ENCODE measurements at places on chromosomes 4 and X. TPM values are rescaled to one million over a fixed set of nuclear protein-coding genes. Genes with fewer than 3 reads are reported as not detected.
A peak's percentile ranks its signal among the peaks of the same experiment; 100 is the strongest.

CLGN gene
- total RNA-seq = 21.6 TPM

SPON2 gene
- 0.97 TPM for total RNA-seq

TSC22D3 gene
- 68.7 TPM for total RNA-seq

PASD1 gene
- total RNA-seq = not detected

TAF1 gene
- total RNA-seq = 50.6 TPM

PAGE2B gene
- total RNA-seq = not detected

DNA sequence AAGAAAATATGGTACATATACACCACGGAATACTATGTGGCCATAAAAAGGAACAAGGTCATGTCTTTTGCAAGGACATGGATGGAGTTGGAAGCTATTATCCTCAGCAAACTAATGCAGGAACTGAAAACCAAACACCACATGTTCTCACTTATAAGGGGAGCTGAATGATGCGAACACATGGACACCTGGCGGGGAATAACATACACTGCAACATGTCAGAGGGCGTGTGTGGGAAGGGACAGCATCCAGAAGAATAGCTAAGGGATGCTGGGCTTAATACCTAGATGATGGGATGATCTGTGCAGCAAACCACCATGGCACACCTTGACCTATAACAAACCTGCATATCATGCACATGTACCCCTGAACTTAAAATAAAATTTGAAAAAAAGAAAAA is 19.5 kb upstream of the CNKSR2 start:
- no peak for DNase-seq
- H3K4me1 ChIP-seq = no peaks in the 10 kb centered on the region
- no peak overlapping the region for H3K27ac ChIP-seq

DNA sequence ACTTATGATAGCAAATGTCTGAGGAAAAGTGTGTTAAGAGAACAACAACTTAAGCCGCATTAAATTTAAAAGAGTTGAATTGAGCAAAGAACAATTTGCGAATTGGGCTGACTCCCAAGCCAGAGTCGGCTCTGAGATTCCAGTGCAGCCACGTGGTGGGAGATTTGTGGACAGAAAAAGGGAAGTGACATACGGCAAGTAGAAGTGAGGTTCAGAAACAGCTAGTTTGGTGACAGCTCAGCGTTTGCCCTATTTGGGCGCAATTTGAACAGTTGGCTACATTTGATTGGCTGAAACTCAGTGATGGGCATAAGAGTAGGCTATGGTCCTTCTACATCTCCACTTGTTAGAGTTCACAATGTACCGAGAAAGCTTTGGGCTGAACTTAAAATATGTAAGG is 124.0 kb downstream of the PRKX start:
- no peaks in the 10 kb centered on the region for H3K27me3 ChIP-seq
- H3K4me1 ChIP-seq = no peaks in the 10 kb centered on the region
- DNase-seq = no peak
- H3K4me3 ChIP-seq = no peak overlapping the region
- H3K36me3 ChIP-seq = no peaks in the 10 kb centered on the region

- DNase-seq = no peak
- H3K4me3 ChIP-seq = no peak overlapping the region
- H3K27ac ChIP-seq = no peak overlapping the region
- no peaks in the 10 kb centered on the region for H3K27me3 ChIP-seq
Observed at GRCh38 chr4:138037696-138038095, 204.5 kb downstream of the SLC7A11 start.

DNA sequence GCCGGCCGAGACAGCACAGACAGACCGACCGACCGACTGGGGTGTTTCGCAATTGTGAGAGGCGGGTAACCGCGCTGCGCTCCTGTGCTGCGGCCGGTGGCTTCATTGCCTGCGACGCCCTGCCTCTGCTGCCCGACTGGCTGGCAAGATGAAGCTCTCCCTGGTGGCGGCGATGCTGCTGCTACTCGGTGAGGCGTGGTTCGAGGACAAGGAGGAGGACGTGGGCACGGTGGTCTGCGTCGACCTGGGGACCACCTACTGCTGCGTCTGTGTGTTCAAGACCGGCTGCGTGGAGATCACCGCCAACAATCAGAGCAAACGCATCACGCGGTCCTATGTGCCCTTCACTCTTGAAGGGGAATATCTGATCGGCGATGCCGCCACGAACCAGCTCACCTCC is 565.7 kb upstream of the SMIM31 start:
- H3K4me3 ChIP-seq = no peak overlapping the region
- H3K4me1 ChIP-seq = no peaks in the 10 kb centered on the region
- no peak for DNase-seq
- H3K27me3 ChIP-seq = no peaks in the 10 kb centered on the region
- no peak overlapping the region for H3K27ac ChIP-seq

DNA sequence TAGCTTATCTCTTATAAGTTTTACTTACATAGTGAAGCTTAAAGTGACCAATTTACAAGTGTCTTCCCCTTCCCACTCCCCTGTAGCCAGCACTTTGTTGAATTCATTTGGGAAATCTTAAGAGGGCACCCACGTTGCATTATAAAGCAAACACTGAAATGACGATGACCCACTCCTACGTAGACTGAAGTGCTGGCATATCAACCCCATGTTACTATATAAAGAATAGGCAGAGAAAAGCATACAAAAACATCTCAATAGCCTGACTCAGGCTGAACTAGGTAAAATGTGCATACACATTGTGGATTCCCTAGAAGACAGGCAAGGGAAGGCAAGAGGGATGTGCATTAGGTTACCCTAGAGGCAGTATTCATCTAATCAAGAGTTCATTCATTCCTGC is 313.4 kb downstream of the TENM3 start:
- DNase-seq = no peak
- H3K36me3 ChIP-seq = no peaks in the 10 kb centered on the region
- H3K4me3 ChIP-seq = no peak overlapping the region
- H3K27me3 ChIP-seq = peaks cover 2% of the 10 kb centered on the region
- peak overlapping the region; percentile 26 for H3K27ac ChIP-seq

DNA sequence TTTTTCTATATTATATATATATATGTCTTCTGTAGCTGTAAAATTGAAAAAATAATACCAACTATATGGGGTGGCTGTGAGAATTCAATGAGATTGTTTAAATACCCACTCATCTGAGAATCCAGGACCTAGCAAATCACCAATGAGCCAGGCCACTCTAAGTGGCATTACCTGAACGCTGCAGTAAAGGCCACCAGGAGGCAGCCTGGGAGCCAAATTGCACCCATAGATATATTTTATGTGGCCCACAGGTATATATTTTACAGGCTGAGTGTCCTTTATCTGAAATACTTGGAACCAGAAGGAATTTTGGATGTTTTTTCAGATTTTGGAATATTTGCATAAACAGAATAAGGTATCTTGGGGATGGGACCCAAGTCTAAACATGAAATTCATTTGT is 58.2 kb upstream of the C4orf50 start:
- no peak overlapping the region for H3K4me3 ChIP-seq
- no peak for DNase-seq
- no peaks in the 10 kb centered on the region for H3K4me1 ChIP-seq
- no peaks in the 10 kb centered on the region for H3K36me3 ChIP-seq

- H3K4me3 ChIP-seq = no peak overlapping the region
- peaks cover 3% of the 10 kb centered on the region for H3K27me3 ChIP-seq
- H3K4me1 ChIP-seq = peaks cover 9% of the 10 kb centered on the region
- no peaks in the 10 kb centered on the region for H3K36me3 ChIP-seq
- no peak overlapping the region for H3K27ac ChIP-seq
Observed at GRCh38 chr4:7638489-7638888, 203.8 kb upstream of the PSAPL1 start.

GRCh38 chrX:12975670-12975965 is 708 bp downstream of the TMSB4X start:
- H3K4me1 ChIP-seq = peaks cover 33% of the 10 kb centered on the region
- peaks cover 17% of the 10 kb centered on the region for H3K36me3 ChIP-seq
- H3K27ac ChIP-seq = peak overlapping the region; percentile 96
- DNase-seq = peak; percentile 20
- H3K4me3 ChIP-seq = peak overlapping the region; percentile 96

GRCh38 chr4:168685136-168685809 is 188.4 kb downstream of the PALLD start:
- H3K4me3 ChIP-seq = no peak overlapping the region
- peaks cover 4% of the 10 kb centered on the region for H3K27me3 ChIP-seq
- H3K27ac ChIP-seq = no peak overlapping the region
- peaks cover 22% of the 10 kb centered on the region for H3K4me1 ChIP-seq

DNA sequence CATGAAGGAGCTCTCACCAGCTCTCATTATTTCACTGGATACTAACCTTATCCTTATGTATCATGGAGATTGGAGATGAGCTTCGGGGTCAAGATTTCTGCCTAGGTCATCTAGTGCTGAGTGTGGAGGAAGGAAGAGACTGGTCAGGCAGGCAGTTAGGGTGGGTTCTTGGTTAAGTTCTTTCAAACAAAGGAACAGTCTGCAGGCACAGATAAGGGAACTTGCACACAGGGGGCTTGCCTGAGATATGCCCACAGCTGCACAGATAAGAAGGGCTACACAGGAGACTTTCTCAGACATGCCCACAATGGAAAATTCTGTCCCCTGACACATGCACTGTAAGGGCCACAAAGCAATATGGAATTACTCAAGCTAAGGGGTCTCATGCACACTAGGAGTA is 904.1 kb downstream of the NLGN4X start:
- no peak overlapping the region for H3K27ac ChIP-seq
- no peak for DNase-seq
- peaks cover 4% of the 10 kb centered on the region for H3K4me1 ChIP-seq

GRCh38 chr4:23613782-23614181 is 276.1 kb downstream of the PPARGC1A start:
- no peaks in the 10 kb centered on the region for H3K27me3 ChIP-seq
- H3K4me3 ChIP-seq = no peak overlapping the region
- H3K4me1 ChIP-seq = no peaks in the 10 kb centered on the region
- no peak overlapping the region for H3K27ac ChIP-seq
- no peak for DNase-seq

- H3K4me1 ChIP-seq = peaks cover 26% of the 10 kb centered on the region
- DNase-seq = no peak
- peaks cover 2% of the 10 kb centered on the region for H3K27me3 ChIP-seq
- H3K36me3 ChIP-seq = no peaks in the 10 kb centered on the region
Observed at GRCh38 chrX:15525664-15526416, 25.2 kb downstream of the BMX start.

- H3K4me3 ChIP-seq = no peak overlapping the region
- no peak overlapping the region for H3K27ac ChIP-seq
- no peaks in the 10 kb centered on the region for H3K4me1 ChIP-seq
- H3K27me3 ChIP-seq = no peaks in the 10 kb centered on the region
- H3K36me3 ChIP-seq = no peaks in the 10 kb centered on the region
- DNase-seq = no peak
Observed at GRCh38 chrX:153777261-153778090, 3.4 kb upstream of the SRPK3 start.

GRCh38 chrX:55750256-55750655 is 32.7 kb downstream of the RRAGB start:
- H3K36me3 ChIP-seq = peaks cover 11% of the 10 kb centered on the region
- H3K4me3 ChIP-seq = no peak overlapping the region
- no peak for DNase-seq
- H3K27me3 ChIP-seq = peaks cover 2% of the 10 kb centered on the region

GRCh38 chr4:158841540-158841939 is 72.7 kb downstream of the FNIP2 start:
- no peak for DNase-seq
- H3K4me1 ChIP-seq = no peaks in the 10 kb centered on the region
- H3K4me3 ChIP-seq = no peak overlapping the region
- H3K27ac ChIP-seq = no peak overlapping the region

DNA sequence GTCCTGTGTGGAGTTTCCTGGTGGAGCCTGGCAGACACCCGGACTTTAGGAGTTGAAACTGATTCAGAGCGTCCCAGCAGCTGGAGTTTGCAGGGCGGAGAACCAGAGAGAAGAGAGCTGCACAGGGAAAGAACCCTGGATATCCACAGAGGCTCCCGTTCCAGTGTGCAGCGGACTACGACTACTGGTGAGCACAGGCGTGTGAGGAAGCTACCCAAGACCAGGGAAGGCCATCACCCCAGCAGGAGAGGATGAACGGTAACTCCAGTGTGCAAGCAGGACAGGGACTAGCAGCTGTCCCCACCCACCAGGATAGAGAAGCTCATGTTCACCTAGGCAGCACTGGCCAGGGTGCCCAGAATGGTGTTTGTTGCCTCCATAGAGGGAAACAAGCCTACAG is 2.3 kb downstream of the LAGE3 start:
- H3K4me3 ChIP-seq = no peak overlapping the region
- H3K36me3 ChIP-seq = peaks cover 4% of the 10 kb centered on the region
- H3K27me3 ChIP-seq = peaks cover 2% of the 10 kb centered on the region
- DNase-seq = no peak
- H3K4me1 ChIP-seq = no peaks in the 10 kb centered on the region
- no peak overlapping the region for H3K27ac ChIP-seq

GRCh38 chrX:85203461-85203970 is 40.1 kb downstream of the SATL1 start:
- no peaks in the 10 kb centered on the region for H3K36me3 ChIP-seq
- H3K27me3 ChIP-seq = no peaks in the 10 kb centered on the region
- H3K4me1 ChIP-seq = no peaks in the 10 kb centered on the region
- H3K27ac ChIP-seq = no peak overlapping the region
- no peak overlapping the region for H3K4me3 ChIP-seq
- no peak for DNase-seq

GRCh38 chrX:153973127-153974002 is 811 bp downstream of the TMEM187 start:
- no peak for DNase-seq
- peak overlapping the region; percentile 93 for H3K27ac ChIP-seq
- H3K27me3 ChIP-seq = peaks cover 6% of the 10 kb centered on the region
- no peaks in the 10 kb centered on the region for H3K36me3 ChIP-seq
- peaks cover 12% of the 10 kb centered on the region for H3K4me1 ChIP-seq

DNA sequence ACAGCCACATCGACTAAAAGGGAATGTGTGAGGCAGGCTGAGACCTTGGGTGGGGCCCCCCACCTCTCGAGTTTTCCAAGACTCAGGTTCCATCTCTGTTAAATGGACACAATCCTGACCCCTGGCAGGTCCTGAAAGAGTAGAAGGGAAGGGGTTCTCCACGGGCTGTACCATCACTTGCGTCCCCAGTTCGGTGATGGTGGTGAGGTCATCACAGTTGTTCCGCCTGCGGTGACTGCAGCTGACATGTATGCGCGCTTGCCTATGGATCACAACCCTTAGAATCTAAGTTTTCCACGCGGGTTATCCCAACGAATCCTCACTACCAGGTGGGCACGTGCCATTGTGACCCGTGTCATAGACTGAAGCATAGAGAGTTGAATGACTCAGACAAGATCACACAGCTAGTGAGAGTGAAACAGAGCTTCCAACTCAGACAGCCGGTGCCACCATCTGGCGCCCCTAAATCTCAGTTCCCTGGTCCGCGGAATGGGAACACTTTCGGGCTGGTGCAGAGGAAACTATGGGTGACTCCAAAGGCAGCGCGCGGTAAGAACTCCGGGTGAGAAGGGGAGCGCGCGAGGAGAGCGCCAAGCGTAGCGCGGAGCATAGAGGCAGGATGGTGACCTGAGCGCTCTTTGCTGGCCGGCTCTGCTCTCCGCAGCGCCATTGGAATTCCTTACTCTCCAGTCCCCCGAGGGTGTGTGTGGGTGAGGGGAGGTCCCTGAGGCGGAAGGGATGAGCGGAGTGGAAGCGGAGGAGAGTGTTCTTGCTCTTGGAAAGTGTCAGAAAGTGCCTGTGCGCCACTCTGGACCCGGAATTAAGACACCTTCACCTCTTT is 10.5 kb downstream of the MSX1 start:
- peaks cover 45% of the 10 kb centered on the region for H3K27me3 ChIP-seq
- H3K27ac ChIP-seq = no peak overlapping the region
- no peak overlapping the region for H3K4me3 ChIP-seq
- H3K36me3 ChIP-seq = no peaks in the 10 kb centered on the region
- peaks cover 43% of the 10 kb centered on the region for H3K4me1 ChIP-seq

All from endothelial cell (in vitro differentiated cells).